ENCODE measurements at places on chromosomes 7 and 10. TPM values are rescaled to one million over a fixed set of nuclear protein-coding genes. Genes with fewer than 3 reads are reported as not detected.

DNA sequence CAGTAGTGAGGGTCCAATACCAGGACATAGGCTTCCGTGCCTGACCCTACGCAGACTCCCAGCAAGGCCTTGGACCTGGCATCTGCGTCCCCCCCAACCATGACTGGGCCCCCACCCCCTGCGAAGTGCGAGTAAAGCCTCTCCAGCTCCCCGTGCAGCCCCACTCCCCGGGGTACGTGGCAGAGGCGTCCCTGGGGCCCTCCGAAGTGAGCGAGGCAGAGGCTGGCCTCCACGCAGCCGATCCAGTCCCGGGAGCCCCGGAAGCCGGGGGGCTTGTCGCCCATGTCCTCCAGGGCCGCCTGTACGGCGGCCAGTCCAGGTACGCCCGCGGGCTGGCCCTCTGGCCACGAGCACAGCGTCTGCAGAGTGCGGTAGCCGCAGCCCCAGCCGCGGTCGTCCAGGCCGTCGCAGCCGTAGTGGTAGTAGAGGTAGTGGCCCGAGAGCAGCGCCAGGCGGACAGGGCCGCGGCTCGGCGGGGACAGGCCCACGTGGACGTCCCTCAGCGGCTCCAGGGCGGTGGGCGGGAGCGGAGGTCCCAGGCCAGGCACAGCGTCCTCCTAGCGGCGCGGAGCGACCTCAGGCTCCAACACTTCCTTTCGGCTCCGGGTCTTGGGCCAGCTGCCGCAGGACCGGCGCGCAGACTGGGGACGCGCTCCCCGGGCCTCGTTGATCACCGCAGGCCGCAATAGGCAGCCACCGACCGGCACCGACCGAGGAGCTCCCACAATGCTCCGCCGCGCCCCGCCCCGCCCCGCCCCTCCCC is at the start of gene UFSP1:
TSS of gene UFSP1 (minus strand) at position 728 of the 763 bp plus-strand sequence. CDS start at position 284, 444 bp downstream.
- no peak for DNase-seq

- DNase-seq, result no peak
Measured at GRCh38 chr7:132464740-132465139, 111.5 kb downstream of the PLXNA4 start.

- no peak for DNase-seq
Measured at GRCh38 chr7:30910411-30911073, 1.1 kb upstream of the AQP1 start.

- no peak for DNase-seq
Measured at GRCh38 chr10:70302292-70302691, 18.5 kb upstream of the NPFFR1 start.

DNA sequence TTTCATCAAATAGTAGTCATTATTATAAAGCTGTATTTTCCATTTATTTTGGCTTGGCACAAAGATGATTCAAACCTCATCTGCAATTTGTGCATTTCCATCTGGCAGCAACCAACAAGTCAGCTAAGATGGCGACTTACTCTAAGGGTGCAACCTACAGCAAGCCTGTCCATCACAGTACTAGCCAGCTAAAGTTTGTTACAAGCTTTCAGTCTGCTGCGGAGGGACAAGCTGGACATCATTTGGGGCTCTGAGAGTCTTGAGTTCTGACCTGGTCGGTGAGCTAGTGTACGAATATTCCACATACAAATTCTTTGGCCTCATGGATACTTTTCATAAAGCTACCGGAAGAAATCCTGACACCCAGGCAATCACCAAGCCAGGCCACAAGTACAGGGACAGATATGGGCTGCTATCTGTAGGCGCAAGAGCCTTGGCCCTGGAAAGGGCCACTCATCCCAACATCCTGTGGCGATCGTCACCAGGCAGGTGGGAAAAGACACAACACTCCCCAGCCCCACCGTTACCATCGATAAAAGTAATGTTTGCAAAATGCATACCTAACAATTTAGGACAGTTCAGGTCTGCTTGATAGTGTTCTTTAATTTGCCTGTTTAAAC is 307.6 kb downstream of the SKIDA1 start:
- DNase-seq, result no peak

GRCh38 chr10:49356944-49357343 is 38.9 kb downstream of the DRGX start:
- no peak for DNase-seq

DNA sequence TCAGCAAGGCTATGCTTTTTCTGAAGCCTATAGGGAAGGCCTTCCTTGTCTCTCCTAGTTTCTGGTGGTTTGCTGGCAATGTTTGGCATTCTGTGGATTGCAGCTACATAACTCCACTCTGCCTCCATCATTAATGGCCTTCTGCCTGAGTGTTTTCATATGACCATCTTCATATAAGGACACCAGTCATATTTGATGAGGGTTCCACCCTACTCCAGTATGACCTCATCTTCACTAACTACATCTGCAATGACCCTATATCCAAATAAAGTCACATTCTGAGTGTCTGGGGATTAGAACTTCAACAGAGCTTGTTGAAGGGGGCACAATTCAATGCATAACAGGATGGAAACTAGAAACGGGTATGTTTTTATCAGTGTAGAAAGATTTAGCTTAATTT is 22.1 kb downstream of the CAV1 start:
- DNase-seq, result no peak

DNA sequence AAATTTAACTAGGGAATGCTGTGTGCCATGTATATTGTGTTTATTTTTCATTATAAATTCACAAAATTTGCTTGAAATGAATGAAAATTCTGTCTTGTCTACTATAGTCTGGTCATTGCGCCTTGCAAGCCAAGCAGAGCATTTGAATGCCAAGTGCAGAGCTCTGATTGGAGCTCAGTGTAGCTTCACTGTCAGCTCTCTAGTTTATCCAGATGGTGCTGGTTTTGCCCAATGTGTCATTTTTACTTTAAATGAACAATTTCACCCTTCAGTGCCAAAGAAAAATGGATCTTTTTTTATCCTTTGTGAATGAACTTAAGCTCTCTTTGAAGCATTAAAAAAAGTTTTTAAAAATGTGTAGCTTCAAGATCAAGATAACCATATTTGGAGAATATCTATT is 225.6 kb upstream of the CACNA2D1 start:
- DNase-seq, result no peak

DNA sequence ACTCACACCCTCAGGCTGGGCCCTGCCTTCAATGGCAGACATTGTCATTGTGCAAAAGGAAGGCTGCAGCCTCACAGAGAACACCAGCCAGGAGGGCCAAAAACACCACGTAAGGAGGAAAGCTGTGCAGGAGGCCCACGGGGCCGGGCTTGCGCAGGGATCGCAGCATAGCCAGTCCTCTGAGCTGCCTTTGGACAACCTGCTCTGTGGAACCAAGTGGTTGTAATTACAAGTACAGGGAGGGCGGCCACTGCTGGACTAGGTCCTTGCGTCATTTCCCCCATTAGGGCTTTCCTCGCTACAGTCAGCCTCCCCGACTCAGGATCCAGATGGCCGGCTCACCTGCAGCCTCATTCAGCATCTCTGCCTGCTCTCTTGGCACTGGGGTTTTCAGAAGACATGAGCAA is 66.9 kb downstream of the FAM53B start:
- DNase-seq, result no peak

DNA sequence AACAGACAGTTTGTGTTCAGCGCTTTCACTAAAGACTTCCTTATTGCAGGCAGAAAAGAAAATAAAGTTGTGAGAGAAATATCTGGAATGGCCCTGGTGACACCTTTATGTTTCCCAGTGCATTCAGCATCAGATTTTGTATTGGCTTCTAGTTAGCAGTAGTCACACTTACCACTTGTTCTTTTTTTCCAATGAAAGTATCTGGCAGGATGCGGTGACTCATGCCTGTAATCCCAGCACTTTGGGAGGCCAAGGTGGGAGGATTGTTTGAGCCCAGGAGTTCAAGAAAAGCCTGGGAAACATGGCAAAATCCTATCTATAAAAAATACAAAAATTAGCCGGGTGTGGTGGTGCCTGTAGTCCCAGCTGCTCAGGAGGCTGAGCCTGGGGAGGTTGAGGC is 649.6 kb downstream of the LRMDA start:
- no peak for DNase-seq

DNA sequence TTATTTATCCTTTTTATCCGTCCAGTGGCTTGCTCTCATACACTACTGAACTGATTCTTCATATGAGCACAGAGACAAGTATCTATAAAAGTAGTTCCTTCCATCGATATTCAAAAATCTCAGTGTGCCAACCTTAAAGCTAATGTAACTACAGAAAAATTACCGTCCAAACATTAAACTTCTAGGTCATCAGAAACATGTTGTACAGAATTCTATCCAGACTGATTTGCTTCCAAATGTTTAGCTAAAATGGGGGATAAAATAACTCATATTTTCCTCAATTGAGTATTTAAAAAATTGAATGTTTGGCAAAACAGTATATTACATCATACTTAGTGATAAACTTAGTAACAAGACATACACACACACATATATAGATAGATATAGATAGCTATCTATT is 584.7 kb upstream of the SEMA3D start:
- no peak for DNase-seq

- DNase-seq, result no peak
Measured at GRCh38 chr10:76939933-76940468, 697.6 kb downstream of the KCNMA1 start.

Gene FEZF1
- not detected for total RNA-seq

Gene PHYHIPL
- 32.1 TPM for total RNA-seq

Gene NPFFR1
- under 0.01 TPM for total RNA-seq
